HL-60 (cell line): ENCODE measurements at places on chromosomes 7 and 10.

GRCh38 chr7:36210291-36210922, 57.4 kb downstream of the EEPD1 start:
- DNase-seq: no peak

- no peak for DNase-seq
These were observed 31.4 kb downstream of the ARMC3 start for GRCh38 chr10:22959292-22959691.

GRCh38 chr10:98424295-98425254, 9.6 kb upstream of the PYROXD2 start:
- no peak for DNase-seq

DNA sequence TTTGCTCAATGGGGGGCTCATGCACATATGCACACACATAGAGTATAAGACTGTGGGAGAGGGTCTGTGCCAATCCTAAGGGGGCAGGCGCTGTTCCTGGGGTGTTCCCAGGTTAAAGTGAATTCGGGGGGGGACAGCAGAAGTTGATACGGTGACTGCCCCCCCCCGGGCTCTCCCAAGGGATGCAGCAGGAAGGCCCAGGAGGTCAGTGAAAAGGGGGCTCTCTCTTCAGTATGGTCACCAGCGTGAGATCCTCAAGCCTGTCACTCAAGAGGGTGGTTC, 32.4 kb downstream of the SPDYE6 start:
- no peak for DNase-seq

DNA sequence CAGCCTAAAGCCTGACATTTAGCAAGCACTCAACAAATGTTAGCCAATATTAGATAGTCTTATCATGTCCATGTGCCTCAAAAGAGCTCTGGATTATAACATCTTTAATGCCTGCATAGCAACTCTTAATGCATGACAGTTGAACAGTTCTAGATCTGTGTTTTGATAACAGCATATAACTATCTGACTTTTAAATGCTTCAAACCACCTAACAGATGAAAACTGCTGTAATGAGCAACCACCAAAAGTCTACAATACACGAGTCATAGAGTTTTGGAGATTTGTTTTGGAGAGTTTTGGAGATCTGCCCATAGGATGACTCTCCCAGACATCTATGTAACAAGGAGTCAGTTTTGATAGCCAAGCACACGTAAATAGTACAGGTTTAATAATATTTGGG, 227.3 kb downstream of the TWIST1 start:
- no peak for DNase-seq

DNA sequence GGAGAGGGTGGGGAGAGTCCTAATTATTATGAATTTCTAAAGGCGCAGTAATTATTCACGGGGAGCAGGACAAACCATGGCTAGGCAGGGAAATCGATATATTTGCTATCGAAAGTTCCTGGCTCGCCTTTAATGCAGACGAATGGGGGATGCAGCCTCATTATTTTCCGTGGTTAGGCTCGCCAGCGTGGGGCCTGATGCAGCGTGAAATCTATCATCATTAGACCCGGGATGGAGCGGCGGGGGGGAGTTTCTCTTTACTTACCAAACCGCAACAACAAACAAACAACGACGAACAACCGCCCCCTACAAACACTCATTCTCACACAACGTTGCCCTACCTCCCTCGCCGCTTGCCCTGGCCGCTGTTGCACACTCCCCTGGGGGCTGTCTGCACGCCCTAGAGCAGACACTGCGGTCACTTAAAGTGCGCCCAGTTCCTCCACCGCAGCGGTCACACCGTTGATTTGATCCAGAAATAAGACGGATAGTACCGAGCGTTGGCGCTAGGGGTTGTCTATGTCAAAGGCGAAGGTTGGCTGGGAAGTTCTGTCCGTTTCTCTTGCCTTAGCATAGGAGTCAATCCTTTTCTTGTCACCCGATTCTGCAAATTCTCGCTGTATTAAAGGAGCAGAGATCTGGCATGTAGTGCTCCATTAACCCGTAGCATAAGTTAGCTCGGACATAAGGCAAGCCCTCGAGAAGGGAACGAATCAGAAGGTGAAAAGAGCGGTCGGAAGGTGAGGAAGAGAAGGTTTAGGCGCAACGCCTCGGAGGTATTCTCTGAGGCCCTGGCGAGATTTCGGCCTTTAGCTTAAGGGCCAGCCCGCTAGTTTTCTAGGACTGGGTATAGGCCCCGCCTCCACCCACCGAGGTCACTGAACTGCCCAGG, 10.4 kb downstream of the NXPH1 start:
- no peak for DNase-seq
